ENCODE measurements at places on chromosomes 7 and 10.

GRCh38 chr10:110076559-110077318 is 69.0 kb downstream of the ADD3 start:
- DNase-seq = no peak

- DNase-seq = no peak
These were observed 32.4 kb upstream of the TOMM7 start for GRCh38 chr7:22855049-22855392.

- no peak for DNase-seq
These were observed 283.8 kb downstream of the PTEN start for GRCh38 chr10:88147000-88147798.

- no peak for DNase-seq
These were observed 3.2 kb downstream of the IDI2 start for GRCh38 chr10:1022413-1022812.

DNA sequence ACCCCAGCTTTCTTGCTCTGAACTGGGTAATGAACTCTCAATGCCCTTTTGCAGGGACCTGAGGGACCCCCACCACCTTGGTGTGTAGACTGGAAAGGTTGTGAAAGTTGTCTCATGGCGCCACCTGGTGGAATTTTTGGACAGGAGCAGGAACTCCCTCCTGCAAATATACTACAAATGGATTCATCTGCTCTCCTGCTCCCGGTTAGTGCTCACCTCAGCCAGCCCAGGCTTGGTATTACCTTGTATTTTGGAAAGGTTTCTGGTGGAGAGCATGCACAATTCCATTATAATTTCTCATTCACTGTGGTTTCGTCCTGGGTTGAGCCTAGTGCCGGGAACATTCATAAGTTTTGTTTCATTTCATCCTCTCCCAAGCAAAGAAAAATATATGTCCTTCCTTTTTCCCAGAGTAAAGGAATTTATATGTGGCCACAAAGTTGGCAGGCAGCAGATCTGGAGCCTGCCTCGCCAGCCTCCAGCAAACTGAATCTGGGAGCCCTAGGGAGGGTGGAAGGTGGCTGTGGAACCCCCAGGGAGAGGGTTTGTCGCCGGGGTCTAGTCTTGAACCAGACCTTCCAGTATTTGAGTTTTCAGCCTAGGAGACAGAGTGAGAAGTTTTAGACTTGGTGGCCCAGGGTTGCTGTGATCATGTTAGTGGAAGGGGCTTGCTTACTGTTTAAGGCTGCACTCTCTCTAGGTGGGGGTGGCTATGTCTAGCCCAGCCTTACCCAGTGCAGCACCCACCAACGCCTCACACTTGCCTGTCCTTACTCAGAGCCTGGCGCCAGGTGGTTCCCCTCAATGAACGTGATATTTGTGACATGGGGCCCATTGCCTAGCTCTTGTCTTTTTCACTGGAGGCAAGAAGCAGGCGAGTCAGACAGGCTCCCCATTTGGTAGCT is 9.5 kb downstream of the FAM241B start:
- DNase-seq = peak; percentile 71

DNA sequence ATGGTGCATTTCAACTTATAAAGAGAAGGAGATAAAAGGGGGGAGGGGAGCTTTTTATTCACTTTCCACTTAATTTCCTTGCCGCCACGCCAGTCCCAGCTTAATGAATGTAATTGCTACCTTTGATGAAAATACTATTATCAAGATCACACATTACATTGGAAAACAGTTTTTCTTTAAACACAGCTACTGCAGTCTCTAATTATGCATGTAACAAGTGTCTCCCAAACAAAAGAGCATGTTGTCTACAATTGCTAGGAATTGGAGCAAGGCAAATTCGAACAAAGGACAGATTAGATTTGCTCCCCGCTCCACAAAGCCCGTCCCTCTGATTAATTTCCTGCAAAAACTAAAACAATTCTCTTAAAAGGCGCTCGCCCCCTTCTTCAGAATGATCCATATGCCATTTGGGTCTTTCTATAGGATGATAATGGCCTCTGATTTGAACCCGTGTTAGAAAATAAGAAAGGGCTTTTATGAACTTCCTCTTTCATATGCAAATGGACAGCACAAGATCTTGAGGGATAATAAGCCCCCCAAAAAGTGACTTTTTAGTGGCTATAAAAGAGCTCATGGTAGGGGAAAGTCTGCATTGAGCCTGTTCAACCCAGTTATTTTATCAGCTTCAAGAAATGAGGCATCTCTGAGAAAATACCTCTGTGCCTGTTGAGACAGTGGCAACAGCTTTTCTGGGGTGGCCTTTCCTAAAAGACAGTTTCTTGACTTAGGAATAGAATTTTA is 60.6 kb downstream of the ACADSB start:
- no peak for DNase-seq

GRCh38 chr10:121524157-121524817 is 74.0 kb downstream of the FGFR2 start:
- no peak for DNase-seq

DNA sequence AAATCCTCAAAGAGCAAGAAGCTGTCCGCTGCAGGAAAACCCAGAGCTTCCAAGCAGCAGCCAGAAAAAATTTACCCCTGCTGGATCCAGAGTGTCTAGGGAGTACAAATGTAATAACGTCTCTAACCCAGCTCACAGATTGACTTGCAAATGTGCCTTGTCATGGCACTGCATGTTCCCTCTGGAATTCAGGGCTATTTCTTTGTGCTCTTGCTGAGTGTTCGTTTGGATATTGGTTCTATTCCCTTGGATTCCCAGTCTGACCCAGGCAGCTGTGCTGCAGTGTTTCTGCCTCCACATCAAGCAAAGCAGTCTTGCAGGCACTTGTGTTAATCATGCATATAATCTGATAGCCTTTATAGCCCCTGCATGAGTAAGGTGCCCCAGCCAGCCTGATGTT is 209.9 kb upstream of the GHITM start:
- DNase-seq = no peak

DNA sequence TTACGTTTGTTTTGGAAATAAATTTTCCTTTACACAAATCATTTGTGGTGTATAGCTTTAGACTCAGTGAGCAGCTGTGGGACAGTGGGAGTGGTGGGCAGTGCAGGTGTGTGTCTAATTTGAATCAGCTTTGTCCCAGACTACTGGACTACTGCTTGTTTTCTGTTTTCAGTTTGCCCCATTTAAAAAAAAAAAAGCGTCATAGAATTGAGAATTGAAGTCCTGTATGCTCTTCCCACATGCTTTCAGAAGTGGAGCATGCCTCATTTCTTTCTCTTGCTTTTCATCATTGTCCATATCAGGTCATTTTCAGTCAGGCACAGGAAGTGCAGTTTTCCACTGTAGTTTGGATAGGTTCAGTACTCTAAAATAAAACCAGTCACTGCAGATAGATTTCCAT is 66.1 kb downstream of the SHH start:
- peak; percentile 28 for DNase-seq

DNA sequence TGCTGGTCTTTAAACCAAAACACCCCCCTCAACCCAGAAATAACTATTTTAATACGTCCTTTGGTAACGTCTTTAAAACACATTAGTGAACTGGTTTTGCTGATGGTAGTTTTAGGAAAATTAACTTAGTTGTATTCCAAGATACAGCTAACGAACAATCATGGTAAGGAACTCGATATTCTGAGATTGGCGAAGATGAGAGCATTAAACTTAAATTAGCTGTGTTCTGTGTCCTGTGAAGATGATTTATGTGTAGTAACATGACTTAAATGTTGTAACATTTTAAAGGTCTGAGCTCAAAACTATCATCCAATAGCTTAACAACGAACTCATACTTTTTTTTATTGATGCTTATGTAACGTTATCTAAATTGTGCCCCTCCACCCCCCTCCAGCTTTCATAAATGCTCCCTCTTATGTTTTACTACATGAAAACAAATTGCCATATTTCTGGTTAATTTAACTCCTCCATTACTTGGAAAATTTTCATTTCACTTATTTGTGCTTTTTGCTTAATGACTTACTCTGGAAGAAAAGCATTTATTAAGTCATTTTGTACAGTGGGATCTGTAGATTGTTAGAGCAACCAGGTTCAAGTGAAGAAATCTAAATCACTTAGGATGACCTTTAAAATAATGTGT is 1.7 kb downstream of the SDK1 start:
- DNase-seq = no peak

- DNase-seq = no peak
These were observed 11.8 kb downstream of the TTYH3 start for GRCh38 chr7:2643386-2644219.

DNA sequence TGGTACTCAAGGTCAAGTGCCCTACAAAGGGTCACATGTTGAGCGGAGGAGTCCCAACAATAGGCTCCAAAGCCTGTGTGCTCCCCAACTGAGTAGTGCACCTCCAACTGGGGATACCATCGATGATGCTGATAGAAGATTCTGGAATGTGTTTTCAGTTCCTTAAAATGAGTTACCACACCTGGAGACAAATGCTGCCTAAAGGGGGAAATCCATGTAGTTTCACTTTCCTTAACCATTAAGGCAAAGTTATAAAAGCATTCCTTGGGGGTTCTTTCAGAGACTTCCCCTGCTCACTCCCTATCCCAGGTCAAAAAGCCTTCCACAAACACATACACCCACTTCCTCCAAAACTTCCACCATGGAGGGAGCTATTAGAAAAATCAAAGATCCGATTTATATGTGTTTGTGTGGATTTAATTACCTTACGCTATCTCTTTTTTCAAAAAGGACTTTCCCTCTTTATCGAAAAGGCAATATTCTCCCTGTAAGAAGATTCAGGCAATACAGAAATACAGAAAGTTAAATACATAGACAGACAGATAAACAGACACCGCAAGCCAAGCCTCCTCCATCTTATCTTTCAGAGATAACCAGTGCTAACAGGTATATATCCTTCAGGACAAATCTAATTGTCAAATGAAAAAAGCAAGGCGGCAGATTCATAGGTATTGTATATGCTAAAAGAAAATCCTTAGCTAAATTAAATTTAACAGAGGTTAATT is 135.9 kb upstream of the ASAH2 start:
- DNase-seq = no peak

- DNase-seq = no peak
These were observed 171.2 kb downstream of the REEP3 start for GRCh38 chr10:63692220-63692896.

DNA sequence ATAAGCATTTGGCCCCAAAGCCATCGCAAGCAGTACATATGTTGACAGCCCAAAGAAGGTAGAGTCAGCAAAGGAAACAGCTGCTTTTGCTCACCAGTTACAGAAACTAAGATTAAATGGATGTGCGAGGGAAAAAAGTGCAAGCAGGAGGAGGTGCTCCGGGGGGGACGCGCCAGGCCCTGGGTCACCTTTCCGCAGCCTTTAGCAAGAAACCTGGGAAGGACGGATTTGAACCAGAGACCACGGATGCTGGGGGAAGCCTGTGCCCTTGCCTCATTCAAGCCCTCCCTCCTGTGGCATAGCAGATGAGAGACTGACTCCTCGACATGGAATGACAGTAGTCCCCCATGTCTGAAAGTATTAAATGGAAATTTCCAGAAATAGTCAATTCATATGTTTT is 405.6 kb upstream of the PRKCQ start:
- no peak for DNase-seq

DNA sequence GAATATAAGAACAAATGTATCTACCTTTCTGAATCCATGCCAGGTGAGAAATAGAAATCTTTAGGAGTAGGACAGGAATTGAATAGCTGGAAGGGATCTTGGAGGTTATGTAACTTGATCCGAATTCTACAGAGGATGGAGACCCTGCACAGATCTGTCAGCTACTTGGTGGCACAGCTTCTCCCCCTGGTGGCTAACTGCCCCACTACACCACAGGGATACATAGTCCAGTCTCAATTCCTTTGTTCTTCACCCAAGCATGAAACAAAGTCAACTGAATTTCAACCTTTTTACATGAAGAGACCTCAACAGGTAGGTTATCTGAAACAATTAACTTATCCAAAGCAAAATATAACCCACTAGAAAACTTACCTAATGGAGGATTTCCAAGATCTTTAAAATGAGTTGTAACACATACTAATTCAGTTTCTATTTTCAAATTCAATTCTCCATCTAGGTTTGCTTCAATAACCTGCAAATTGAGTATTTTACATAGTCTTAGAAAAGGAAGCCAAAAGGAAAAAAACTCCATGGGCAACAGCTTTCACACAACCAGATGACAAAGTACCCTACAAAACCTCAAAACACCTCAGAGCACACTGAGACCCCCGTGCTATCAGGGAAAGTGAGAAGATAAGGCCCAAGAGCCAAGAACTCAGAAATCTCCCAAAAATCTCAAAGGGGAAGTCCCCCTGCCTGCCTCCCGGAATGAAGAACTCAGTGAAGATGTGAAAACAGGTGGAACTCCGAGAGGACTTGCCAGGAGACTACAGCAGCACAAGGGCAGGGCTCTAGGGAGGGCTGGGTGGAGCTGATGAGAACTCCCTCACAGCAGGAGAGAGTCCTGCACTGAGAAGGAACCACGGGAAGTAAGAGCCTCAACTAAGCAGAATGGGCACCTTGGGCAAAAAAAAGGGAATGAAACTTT is 10.3 kb downstream of the HUS1 start:
- DNase-seq = peak; percentile 72

GRCh38 chr7:95549818-95550529 is 46.3 kb downstream of the PDK4 start:
- DNase-seq = no peak

GRCh38 chr7:3140834-3141233 is 97.2 kb upstream of the CARD11 start:
- no peak for DNase-seq

Data from activated CD4-positive, alpha-beta T cell treated with anti-CD3 and anti-CD28 coated beads, Interleukin-2, amount 50 U/mL, for 48 hours (primary cell).